A673 (cell line): ENCODE measurements at places on chromosomes 3 and 15. TPM values are rescaled to one million over a fixed set of nuclear protein-coding genes. Genes with fewer than 3 reads are reported as not detected.
A peak's percentile ranks its signal among the peaks of the same experiment; 100 is the strongest.

- no peak for DNase-seq
These were observed 241.8 kb downstream of the FOXP1 start for GRCh38 chr3:71341721-71342120.

GRCh38 chr3:165455793-165456192 lies 259.6 kb upstream of the SLITRK3 start:
- no peak for DNase-seq

- peak; percentile 72 for DNase-seq
These were observed 25.7 kb downstream of the FSIP1 start for GRCh38 chr15:39756806-39757522.

DNA sequence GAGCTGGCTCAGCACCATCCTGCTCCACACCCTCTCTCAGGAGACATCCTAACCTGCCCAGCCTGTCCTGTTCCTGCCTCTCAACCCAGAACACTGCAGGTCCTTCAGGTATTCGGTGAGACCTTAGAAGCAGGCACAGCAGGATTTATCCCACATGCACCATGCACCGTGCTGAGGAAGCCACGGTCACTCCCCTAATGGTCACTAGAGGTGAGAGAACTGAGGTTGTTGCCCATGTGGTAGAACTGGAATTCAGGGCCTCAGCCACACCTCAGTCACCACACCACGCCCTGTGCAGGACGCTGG lies 36.9 kb downstream of the APBA2 start:
- no peak for DNase-seq

DNA sequence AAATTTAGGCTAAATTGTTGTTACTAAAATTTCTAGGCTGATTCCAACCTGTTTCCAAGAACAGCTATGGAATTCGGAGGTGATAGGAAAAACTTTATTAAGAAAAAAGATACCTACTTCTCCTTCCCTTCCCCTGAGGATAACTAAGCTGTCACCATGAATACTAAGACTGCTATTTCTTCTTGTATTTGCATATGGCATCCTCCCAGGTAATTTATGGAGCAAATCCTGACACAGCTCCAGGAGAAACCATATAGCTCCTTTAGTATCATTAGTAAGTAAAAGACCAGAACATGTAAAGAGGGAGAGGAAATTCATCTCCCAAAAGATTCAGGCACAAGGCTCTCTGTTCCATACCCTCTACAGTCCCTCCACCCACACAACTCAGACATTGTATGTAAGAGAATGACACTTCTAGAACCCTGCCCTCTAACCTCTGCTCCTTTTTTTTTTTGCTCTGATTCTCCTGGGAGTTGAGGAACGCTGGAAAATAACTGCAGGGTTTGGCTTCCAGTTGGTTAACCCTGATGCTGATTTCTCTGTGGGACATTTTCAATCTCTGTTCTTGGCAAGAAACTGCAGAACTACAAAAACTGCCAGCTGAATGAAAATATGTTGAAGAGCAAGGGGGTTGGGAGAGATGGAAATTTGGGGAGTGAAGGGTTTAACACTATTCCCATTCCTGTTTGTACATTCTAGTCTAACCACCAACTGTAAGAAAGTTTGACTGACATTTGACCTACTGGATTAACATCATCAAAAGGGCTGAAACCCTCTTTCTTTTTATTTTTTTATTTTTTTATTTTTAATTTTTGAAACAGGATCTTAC lies 14.2 kb upstream of the MAGI1 start:
- DNase-seq: peak; percentile 54

GRCh38 chr3:117476572-117476971 lies 767.0 kb downstream of the TUSC7 start:
- no peak for DNase-seq

The SYNPR gene
- total RNA-seq: 14.7 and 17.6 TPM in 2 replicates

The SIDT1 gene
- not detected in 2 replicates for total RNA-seq
